COR-L47 (cell line): ENCODE measurements at places on chromosomes 13 and 19.
A peak's percentile ranks its signal among the peaks of the same experiment; 100 is the strongest.

- DNase-seq = no peak
These were observed 31.8 kb downstream of the PIP5K1C start for GRCh38 chr19:3668331-3669081.

DNA sequence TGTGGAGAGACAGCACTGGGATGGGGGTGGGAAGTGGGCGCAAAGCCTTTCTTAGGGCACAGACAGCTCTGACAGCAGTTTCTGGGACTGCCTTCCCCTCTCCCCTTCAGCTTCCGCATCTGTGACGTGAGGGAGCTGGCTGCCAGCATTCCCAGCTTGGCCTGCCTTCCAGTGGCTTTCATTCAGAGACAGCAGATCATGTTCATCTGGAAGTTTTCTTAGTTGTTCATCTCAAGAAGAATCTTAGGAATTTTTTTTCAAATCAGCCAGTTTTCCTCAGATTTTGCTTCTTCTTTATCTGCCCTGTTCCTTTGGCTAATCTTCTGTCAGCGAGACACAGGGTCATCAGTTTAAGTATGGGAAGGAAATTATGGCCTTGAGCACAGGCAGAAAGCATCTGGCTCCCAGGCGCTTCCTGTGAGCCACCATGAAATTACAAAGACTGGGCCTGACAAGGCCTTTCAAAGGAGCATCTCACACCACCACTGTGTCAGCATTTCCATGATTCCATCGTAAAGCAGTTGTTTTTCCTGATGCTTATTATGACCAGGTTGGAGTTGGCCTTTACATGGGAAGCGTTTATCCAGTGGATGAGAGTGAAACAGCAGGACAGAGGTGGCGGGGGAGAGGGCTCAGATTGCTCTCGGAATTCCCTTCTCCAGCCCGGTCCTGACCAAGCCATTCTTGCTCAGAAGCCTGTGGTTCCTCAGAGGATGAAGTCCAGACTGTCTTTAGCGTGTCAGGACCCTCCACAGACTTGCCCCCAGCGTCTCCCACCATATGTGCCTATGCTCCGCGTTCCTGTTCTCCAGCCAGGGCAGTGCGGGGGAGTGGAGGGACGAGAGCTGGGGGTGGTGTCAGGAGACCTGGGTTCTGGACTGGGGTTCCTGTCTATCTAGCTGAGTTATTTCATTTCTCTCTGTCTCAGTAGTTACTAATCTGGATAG, 43.6 kb downstream of the ARHGAP35 start:
- no peak for DNase-seq

- DNase-seq = no peak
These were observed 55.4 kb downstream of the KDM4B start for GRCh38 chr19:5024282-5024681.

GRCh38 chr13:73462241-73462640, 403.4 kb downstream of the KLF5 start:
- DNase-seq = no peak

GRCh38 chr13:19605161-19605955, 28.1 kb upstream of the MPHOSPH8 start:
- DNase-seq = no peak

GRCh38 chr13:24217601-24218281, 57.2 kb downstream of the SPATA13 start:
- DNase-seq = peak; percentile 60

DNA sequence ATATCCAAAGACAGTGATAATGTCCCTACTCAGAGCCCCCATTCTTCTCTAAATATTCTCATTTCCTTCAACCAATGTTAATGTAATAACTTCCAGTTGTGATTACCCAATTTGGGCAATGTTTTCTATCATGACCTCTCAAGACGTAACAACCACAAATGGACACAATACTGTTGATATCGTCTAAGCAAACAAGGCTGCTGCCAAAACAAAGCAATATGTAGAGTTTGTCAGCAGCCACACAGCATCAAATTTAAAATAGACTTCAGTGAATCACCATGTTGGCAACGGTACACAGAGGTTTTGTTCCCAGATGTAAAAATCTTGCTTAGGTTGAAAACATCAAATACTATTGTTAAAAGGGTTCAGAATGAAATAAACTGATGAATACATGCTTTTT, 205.1 kb downstream of the DACH1 start:
- DNase-seq = no peak

GRCh38 chr19:35106898-35107541, 8.6 kb upstream of the FXYD3 start:
- DNase-seq = no peak

DNA sequence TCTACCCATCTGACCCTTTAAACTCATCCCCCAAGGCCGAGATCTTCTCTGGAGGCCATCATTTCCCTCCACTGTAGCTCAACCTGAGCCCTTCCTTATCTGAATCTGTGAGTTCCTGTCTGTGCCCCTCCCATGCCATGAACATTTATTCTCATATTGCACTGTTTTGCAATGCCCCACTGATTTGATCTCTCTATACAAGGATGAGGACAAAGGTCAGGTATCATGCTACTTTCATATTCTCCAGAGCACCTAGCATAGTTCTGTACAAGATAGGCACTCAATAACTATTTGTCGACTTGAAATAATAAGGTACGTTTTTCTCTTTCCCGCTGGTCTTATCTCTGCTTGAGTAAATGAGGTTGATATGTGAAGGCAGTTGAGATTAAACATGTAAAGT, 135.5 kb downstream of the KLF5 start:
- no peak for DNase-seq

- no peak for DNase-seq
These were observed 2.0 kb downstream of the LRRC4B start for GRCh38 chr19:50565984-50566903.

DNA sequence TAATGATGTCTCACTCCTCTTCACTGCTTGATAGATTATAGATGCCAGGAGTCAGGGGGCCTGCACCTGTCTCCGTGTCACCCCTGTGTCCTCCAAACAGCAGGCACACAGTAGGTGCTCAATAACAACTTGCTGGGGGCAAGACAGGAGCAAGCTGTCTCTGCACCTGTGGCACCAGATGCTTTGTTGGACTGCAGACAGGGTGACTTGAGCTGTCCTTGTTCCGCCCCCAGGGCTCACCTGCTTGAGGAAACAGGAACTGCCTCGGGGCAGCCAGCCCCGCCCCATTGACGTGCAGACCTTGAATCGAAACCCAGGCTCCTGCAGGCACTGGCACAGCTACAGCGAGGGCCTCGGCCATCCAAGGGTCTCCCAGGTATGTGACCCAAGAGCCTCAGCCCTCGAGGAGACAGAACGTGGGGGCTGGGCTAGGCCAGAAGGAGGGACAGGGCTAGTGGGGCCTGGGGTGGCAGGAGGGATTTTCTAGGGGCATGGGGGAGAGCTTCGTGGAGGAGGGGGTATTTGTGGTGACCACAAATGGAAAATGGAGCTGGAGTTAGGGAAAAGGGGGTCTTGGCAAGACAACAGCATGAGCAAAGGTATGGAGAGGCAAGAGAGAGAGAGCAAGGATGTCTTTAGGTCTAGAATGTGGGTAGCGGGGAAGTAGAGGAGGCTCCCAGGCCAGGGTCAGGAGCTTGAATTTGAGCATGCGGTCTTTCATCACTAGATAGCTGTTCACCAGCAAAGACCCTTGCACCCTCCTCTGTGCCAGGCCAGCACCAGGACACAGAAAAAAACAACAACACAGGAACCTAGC, at the start of gene HSH2D:
HSH2D (plus strand) TSS at position 287 of the 817 bp plus-strand sequence. CDS start 5,066 bp downstream, outside the sequence.
- peak; percentile 8 for DNase-seq

DNA sequence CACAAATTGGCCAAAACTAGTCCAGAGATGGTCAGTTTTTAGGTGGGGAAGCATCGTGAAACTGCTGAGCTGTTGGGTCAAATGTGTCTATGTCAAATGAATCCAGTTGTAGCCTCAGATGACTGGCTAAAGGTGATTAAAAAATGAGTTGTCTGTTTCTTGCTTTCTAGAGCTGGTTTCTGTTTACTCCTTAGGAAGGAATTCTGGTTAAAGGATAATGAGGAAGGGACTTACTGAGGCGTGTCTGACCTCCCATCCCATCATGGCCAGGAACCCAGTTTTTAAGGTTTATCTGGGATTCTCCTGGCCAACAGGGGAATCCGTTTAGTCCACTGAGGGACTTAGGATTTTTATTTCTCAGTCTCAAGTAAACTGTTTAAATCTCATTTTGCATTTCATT, 256.5 kb downstream of the UQCRFS1 start:
- no peak for DNase-seq

DNA sequence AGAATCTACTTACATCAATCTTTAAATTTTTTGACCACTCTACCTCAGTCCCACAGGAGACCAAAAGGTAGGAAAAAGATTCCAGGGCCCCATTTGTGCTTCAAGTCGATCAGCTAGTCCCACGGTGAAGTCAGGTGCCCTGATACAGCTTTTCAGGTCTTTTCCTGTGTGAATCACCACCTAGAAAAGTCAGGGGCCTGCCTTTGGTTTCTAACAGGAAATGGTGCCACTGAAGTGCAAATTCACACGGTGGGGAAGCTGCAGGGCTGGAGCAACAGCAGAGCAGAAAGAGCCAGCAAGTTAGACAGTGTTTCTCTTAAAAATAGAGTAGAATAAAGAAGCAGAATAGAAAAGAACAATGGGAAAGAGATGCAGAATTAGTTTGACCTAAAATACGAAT, 107.5 kb downstream of the KLF12 start:
- DNase-seq = no peak

GRCh38 chr13:19056984-19057490, 124.6 kb downstream of the TUBA3C start:
- DNase-seq = no peak

GRCh38 chr13:74324338-74324737, 190.1 kb upstream of the KLF12 start:
- DNase-seq = peak; percentile 11

GRCh38 chr13:49251326-49251725, 3.6 kb downstream of the CDADC1 start:
- DNase-seq = no peak

DNA sequence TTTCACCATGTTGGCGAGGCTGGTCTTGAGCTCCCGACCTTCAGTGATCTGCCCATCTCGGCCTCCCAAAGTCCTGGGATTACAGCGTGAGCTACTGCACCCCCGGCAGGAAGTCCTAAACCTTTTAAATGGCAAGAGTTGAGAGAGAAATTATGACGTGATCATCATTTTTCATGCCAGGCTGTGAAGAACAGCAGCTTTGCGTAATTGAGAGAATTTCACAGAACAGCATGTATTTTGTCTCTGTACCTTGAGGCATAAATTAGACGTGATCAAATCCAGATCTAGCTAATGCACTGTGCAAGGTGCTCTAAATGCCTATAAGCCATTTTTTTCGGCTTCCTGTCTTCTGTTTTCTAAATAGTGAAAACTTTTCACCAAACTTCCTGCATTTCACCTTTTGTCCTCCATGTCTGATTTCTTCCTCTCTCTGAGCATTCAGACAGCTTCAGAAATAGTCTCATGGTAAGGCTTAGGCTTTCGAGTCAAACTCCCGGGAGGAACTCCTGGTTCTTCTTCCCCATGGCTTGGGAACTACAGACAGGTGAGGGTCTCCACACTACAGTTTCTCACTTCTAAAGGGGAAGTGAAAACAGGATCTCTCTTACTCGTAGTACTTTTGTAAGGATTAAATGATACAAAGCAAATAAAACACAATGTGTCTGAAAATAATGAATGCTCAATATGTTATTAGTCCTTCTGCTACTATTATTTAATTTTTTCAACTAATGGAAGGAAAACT, 51.0 kb downstream of the WDFY2 start:
- no peak for DNase-seq

- DNase-seq = no peak
These were observed 203.8 kb downstream of the TUBA3C start for GRCh38 chr13:18977857-18978256.
